ENCODE measurements at places on chromosomes 7 and 10.

- DNase-seq = no peak
These were observed 273.3 kb downstream of the DNAJB6 start for GRCh38 chr7:157609932-157610640.

DNA sequence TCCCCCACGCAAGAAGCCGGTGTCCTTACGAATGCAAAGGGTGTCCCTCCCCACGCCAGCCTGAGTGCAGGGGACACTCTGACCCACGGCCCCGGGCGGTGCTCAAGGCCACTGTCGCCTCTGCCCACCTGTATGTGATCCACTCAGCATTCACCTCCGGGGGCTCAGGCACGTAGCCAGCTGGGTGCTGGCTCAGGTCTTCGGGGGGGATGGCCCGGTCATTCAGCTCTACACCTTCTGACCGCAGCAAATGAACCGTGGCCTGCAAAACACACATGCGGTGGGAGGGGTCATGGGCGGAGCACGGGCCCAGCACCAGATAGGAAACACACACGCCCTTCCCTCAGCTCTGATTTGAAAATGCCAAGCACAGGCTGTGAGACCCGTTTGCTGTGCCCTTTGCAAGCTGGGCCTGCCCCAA lies 25.9 kb downstream of the CFAP46 start:
- DNase-seq = no peak

- DNase-seq = no peak
These were observed 155.8 kb upstream of the CHST15 start for GRCh38 chr10:124249196-124249595.

- no peak for DNase-seq
These were observed 293.9 kb downstream of the BAMBI start for GRCh38 chr10:28971255-28971654.

- DNase-seq = no peak
These were observed 5.0 kb upstream of the ZNF518A start for GRCh38 chr10:96125142-96125515.

DNA sequence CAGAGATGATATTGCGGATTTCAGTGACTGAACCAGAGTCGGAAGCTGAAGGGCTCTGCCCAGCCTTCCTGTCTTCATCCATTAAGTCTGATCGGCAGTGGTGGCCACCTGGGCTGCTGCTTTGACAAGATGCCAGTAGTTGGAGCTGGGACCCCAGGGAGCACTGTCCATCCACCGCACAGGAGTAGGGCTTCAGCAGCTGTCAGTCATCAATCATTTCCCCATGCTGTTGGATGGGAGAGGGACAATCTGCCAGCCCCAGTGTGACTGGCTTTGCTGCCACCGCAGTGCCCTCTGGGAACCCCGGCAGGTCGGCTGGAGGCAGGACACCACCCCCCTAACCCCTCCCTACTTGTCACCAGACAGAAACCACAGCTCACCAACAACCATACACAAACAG lies 23.0 kb upstream of the GPR146 start:
- no peak for DNase-seq

- peak; percentile 17 for DNase-seq
These were observed 35.2 kb downstream of the SGCE start for GRCh38 chr7:94620703-94621118.

DNA sequence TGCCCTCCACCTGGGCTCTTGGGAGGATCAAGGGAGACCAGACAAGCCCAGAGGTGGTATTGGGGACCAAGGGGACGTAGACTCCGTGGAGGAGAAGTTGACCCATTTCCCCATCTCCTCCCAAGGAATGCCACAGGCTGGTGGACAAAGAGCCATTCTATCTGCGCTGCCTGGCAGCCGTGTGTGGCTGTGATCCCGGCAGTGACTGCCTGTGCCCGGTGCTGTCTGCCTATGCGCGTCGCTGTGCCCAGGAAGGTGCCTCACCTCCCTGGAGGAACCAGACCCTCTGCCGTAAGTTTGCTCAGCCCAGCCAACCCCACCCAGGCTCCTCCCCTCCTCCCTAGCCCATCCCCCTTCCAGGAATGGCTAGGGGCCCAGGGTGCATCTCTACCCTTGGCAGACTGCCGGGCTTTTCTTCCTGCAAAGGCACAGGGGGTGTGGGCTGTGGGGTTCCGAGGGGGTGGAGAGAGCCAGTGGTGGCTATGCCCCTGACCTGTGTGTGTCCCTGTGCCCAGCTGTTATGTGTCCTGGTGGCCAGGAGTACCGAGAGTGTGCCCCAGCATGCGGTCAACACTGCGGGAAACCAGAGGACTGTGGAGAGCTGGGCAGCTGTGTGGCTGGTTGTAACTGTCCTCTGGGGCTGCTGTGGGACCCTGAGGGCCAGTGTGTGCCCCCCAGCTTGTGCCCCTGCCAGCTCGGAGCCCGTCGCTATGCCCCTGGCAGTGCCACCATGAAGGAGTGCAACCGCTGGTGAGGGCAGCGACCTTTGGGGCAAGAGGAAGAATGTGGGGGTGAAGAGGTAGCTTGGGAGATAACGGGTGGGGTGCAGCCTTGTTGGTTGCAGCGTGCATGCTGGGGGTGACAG lies 10.2 kb upstream of the ZNF467 start:
- no peak for DNase-seq

DNA sequence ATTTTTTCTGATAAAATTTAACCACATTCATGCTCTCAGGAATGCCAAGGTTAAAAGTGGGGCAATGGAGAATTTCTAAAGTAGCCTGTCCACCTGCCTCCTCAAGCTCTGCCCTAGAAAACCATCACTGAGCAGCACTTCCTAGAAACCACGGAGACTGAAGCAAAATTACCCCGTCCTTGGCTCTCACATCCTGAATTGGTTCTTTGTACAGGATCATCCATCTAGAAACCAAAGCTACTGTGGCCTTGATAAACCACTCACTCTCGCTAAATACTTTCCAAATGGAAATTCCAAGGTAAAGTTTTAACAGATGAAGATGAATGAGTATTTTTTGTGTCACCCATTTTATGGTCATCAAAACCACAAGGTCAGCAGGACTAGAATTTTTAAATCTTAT lies 96.6 kb downstream of the AVL9 start:
- no peak for DNase-seq

- no peak for DNase-seq
These were observed 114.6 kb upstream of the RET start for GRCh38 chr10:42962110-42962901.

GRCh38 chr7:141577043-141577839 lies 26.0 kb downstream of the AGK start:
- DNase-seq = no peak

- DNase-seq = no peak
These were observed 26.0 kb downstream of the FAM241B start for GRCh38 chr10:69655868-69656555.

- DNase-seq = no peak
These were observed 1.1 kb downstream of the CAMK2G start for GRCh38 chr10:73873142-73873837.

- DNase-seq = no peak
These were observed 14.7 kb upstream of the CAMK2G start for GRCh38 chr10:73889014-73889413.

- no peak for DNase-seq
These were observed 40.5 kb upstream of the WASL start for GRCh38 chr7:123789206-123789784.

DNA sequence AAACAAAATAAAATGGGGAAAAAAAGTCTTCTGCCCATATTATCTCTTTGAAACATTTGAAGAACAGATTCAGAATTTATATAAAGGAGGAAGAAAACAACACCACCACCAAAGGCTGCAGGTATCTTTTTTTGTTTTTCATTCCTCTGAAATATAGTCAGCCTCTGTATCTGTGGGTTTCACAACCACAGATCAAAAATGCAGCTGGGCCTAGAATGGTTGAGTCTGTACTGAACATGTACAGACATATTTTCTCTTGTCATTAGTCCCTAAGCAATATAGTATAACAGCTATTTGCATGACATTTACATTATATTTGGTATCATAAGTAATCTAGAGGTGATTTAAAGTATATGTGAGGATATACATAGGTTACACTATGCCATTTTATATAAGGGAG lies 559.7 kb upstream of the LRRN3 start:
- no peak for DNase-seq

GRCh38 chr7:133489906-133490305 lies 237.0 kb downstream of the EXOC4 start:
- no peak for DNase-seq

DNA sequence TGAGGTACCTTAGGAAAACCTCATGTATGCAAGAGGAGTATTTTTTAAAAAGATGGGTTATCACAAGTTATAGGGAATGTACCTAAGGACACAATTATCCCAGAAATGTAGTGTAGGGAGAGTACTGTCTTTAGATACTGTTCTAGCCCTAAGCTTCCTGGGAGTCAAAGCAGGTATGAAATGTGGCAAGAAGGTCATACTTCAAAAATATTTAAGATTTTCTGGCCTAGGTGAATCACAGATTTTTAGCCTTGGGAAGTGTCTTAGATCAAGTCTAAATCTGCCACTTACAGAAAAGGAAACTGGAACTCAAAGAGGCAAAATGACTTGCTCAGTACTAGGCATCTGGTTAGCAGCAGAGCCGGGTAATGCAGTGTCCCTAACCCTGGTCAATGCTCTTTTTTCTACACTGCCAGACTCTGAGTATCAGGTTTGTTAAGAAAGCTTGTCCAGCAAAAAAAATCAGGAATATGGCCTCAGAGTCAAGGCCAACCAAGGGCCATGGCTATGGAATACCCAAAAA lies 13.9 kb downstream of the PIK3AP1 start:
- DNase-seq = no peak

- no peak for DNase-seq
These were observed 119.2 kb downstream of the GALNT11 start for GRCh38 chr7:152144557-152145245.

DNA sequence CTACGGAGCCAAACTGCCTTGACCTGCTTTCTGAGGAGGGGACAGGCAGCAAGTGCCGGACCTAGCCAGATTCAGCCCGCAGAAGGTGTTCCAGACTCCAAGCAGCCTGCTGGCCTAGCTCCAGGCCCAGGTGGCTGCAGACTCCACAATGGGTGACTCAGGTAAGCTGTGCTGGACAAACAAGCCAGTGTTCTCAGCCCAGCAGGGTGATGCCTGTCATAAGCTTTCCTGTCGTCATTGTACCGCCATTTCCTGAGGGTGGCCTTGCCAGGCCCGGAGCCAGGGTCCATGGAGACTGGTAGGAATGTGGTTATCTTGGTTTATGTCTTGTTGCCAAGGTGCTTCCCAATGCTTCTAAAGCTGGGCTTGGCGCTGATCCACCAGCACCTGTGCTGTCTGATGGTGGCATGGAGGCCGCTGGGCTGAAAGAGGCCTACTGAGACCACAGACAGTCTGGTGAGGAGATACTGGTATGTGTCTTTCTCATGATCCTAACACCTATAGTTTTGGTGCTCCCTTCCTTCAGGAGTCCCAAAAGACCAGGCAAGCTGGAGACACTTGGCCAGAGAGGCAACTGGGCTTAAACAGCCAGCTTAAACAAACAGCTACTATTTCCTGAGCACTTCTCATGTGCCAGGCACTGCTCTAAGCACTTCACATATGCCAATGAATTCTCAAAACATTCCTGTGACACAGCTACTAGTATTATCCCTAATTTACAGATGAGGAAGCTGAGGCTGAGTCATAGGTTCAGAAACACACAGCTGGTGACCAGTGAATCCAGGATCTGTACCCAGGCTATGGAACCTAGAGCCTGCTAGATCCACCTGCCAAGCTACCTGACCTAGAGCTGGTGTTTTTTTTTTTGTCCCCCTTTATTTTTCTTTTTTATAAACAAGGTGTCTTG lies 42.0 kb downstream of the ZC3HC1 start:
- DNase-seq = no peak

GRCh38 chr7:28239823-28240204 lies 59.2 kb upstream of the JAZF1 start:
- no peak for DNase-seq

DNA sequence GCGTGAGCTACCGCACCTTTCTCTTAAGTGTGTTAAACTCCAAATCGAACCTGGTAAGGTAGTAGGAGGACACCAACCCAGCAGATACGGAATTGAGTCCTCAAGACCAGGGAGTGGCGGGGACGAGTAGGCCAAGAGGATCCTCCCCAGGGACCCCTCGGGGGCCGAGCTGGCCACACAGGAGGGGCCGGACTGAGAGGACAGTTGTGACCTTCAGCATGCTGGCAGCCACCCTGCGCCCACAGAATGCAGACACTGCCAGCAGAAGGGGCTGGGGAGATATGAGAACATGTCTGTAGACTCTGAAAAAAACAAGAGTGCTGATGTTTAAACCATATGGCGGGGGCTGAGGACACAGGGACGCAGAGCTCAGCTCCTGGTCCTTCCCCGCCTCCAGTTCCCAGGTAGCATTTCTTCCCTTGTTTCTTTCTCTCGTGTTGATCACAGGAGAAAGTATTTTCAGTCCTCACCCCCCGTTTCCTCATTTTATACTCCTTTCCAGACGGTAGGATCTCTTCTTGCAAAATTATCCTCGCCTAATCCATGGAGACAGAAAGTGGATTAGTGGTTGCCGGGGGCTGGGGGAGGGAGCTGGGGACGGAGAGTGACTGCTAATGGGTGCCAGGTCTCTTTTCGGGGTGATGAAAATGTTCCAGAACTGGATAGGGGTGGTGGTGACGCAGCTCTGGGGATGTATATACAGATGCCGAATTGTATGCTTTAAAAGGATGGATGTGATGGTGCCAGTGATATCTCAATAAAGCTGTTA lies 11.5 kb upstream of the UNCX start:
- no peak for DNase-seq

DNA sequence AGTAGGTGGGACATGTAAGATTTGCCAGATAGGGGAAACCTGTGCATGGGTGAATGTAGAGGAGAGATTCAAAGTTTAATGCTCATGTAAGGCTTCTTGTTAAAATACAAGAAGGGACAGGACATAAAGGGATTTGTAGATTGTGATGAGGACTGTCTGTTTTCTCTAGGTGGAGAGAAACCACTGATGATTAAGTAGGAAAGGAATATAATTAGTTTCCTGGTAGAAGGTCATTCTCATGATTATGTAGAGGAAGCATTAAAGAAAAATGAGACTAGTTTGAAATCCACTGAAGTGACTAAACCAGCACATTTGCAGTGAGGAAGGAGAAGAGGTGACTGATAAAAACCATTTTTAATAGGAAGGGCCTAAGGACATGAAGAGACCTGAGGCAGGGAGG lies 19.6 kb upstream of the MACC1 start:
- no peak for DNase-seq

GRCh38 chr7:24871770-24872169 lies 108.2 kb downstream of the OSBPL3 start:
- no peak for DNase-seq

DNA sequence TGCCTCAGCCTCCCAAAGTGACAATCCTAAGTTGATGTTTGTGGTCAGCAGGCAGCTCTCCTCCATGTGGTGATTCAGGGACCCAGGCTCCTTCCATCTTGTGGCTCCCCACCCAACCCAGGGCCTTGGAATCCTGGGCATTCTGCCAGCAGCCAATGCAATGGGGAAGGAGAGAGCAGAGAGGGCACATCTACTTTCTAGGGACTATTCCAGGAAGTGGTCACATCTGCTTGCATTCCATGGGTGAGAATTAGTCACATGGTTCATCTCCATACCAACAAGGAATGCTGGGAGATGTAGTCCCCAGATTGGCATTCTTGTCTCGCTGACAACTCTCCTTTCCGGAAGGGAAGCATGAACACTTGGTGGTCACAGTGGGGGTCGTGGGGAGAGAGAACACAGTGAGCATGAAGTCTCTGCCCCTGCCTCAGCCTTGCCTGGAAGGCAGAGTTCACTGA lies 9.9 kb upstream of the SRRM3 start:
- DNase-seq = no peak
